ENCODE measurements at places on chromosomes 3 and 15.

- peak; percentile 97 for DNase-seq
These were observed at the start of gene RUBCN for GRCh38 chr3:197736491-197737318. Gene RUBCN (minus strand): TSS chr3:197736904. CDS start chr3:197736719, 185 bp downstream.

- no peak for DNase-seq
These were observed 252.7 kb upstream of the AZI2 start for GRCh38 chr3:28601291-28601690.

- no peak for DNase-seq
These were observed 299.1 kb downstream of the TLE3 start for GRCh38 chr15:69798481-69799250.

GRCh38 chr3:713947-714620 lies 378.7 kb upstream of the CNTN6 start:
- no peak for DNase-seq
